RKO (cell line): ENCODE measurements at places on chromosomes 12 and 14.
A peak's percentile ranks its signal among the peaks of the same experiment; 100 is the strongest.

- DNase-seq = peak; percentile 79
These were observed 114.6 kb downstream of the PPFIA2 start for GRCh38 chr12:81644503-81644902.

GRCh38 chr14:89736881-89737280 lies 217.6 kb downstream of the EFCAB11 start:
- DNase-seq = no peak

DNA sequence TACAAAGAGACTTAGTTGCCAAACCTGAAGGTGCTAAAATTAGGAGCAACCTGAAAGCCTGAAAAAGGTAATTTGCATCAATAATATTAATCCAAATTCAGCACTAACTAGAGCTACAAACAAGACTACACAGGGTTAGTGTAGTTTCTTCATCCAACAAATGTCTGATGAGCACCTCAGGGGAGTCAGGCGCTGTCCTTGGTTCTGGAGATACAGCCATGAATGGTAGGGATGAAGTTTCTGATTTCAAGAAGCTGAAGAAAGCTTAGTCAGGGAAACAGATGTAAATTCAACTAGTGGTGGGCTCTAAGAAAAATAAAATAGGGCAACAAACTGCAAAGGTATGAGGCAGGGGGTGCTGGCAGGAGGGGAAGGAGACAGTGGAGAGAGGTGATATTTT lies 266.3 kb downstream of the GLT1D1 start:
- DNase-seq = peak; percentile 20

- no peak for DNase-seq
These were observed 55.5 kb downstream of the AVPR1A start for GRCh38 chr12:63095369-63095980.

GRCh38 chr12:132379996-132380395 lies 50.6 kb upstream of the GALNT9 start:
- DNase-seq = no peak

- DNase-seq = no peak
These were observed 12.5 kb downstream of the RTL1 start for GRCh38 chr14:100891051-100891450.

GRCh38 chr12:30902596-30902995 lies 24.0 kb upstream of the TSPAN11 start:
- no peak for DNase-seq

- DNase-seq = no peak
These were observed 1.4 kb upstream of the ACSM4 start for GRCh38 chr12:7302266-7302986.

- peak; percentile 32 for DNase-seq
These were observed 2.4 kb downstream of the SINHCAF start for GRCh38 chr12:31323391-31324115.

DNA sequence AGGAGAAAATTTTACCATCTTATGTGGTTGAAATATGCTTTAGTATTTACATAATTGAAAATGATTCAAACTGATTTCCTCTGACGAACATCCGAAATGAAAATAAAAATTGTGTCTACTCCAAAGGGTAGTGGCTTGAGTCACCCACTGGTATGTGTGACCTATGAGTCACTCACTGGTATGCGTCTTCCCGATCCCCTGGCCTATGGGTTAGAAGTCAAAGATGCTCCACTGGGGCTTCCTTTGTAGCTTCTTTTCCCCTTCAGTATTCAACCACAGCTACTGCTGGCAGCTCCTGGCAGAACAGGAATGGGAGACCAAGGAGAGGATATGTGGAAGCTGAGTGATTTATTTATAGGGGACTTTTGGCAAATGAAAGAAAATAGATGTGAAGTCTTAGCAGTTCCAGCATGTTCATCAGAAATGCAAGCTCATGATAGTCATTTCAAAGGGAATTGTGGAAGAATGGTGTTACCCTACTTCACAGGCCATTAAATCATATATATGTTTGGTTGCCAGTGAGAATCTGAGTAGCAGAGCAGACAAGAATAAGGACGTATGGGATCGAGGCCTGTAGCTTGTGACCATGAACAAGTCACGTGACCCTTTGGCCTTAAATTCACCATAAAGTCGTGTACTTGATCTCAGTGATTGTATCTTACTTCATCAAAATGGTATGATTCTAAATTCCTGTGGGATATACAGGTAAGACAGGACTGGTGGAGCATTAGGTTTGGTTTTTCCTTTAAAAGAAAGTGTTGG lies 108.3 kb downstream of the CRADD start:
- peak; percentile 98 for DNase-seq

- peak; percentile 78 for DNase-seq
These were observed 41.5 kb upstream of the NR2C1 start for GRCh38 chr12:95114766-95115405.

- peak; percentile 78 for DNase-seq
These were observed 11.4 kb upstream of the DNAL1 start for GRCh38 chr14:73633116-73634010.

DNA sequence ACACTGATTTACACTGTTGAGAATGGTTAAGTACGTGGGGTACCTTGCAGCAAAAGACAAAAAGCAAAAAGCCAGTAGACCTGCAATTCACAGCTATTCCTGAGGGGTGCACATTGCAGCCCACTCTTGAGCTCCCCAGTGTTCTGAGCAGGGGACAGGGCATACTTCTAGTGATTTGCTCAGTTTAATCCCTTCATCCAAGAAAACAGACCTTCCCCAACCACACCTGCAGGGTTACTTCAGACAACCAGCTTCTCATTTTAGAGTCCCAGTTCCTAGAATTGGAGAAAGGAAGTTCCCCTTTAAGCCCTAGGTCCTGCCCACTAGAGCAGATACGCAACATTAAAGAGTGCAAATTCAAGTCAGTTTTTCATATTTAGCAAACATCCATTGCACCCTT lies 3.6 kb upstream of the WSB2 start:
- DNase-seq = peak; percentile 47

GRCh38 chr12:92718483-92718990 lies 15.7 kb downstream of the PLEKHG7 start:
- DNase-seq = no peak

GRCh38 chr14:67944605-67945004 lies 125.0 kb downstream of the RAD51B start:
- DNase-seq = no peak

DNA sequence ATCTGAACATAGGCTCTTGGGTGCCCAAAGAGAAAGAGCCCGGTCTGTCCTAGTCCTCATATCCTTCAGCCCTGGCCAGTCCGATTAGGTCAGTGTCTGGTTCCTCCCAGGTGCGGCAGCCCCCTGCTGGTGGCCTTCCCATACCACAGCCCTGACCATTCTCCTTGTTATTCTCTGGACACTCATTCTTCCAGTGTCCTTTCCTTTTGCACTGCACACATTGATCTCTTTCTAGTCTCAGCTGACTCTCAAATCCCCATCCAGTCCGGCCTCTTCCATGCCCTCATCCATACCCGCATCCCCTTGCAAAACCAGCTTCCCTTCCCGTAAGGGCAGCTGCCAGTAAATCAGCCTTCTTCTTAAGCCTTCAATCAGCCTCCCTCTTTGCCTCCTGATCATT lies 1316.3 kb downstream of the TMEM121 start:
- DNase-seq = no peak

DNA sequence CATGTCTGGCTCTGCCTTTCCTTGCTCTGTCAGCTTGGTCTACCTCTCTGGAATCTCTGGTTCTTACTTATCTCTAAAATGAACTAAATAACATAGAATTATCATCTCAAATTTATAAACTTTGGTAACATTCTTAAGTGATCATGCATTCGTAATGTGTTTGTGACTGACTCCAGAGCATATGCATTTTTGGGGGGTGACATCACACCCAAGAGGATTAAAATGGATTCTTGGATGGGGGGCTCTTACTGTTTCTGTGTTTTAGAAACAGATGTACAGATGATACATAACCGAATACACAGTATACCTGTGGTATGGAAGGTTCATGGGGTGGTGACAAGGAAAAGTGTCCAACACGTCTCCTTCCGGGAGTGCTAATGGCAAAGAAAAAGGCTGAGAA lies 1162.1 kb downstream of the VRK1 start:
- no peak for DNase-seq

- DNase-seq = peak; percentile 27
These were observed 8.6 kb downstream of the PDE3A start for GRCh38 chr12:20376984-20377383.

- DNase-seq = no peak
These were observed 793.7 kb downstream of the RPS29 start for GRCh38 chr14:48792376-48793024.

GRCh38 chr12:104498211-104498801 lies 41.6 kb downstream of the CHST11 start:
- DNase-seq = no peak

- DNase-seq = no peak
These were observed 387.5 kb upstream of the TMPO start for GRCh38 chr12:98127854-98128253.

DNA sequence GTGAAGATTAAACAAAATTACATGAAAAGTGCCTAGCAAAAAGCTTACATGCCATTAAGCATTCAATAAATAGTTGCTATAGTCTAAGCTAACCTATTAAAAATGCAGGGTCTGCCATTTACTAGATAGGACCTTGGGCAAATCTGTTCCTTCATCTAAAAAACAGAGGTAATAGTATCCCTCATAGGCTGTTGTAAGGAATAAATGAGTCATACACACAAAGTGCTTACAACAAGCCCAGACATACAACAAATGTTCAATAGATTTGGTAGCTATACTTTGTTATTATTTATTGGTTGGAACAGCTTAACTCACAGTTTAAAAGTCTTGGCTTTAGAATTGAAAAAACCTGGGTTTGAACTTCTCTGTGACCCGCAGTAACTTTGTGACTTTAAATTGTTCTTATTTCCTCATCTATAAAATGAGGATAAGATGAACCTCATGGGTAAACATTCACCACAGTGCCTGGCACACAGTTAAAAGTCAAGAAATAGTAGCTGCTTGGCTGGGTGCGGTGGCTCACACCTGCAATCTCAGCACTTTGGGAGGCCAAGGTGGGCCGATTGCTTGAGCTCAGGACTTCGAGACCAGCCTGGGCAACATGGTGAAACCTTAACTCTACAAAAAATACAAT lies 24.7 kb downstream of the HEATR5A start:
- DNase-seq = no peak

DNA sequence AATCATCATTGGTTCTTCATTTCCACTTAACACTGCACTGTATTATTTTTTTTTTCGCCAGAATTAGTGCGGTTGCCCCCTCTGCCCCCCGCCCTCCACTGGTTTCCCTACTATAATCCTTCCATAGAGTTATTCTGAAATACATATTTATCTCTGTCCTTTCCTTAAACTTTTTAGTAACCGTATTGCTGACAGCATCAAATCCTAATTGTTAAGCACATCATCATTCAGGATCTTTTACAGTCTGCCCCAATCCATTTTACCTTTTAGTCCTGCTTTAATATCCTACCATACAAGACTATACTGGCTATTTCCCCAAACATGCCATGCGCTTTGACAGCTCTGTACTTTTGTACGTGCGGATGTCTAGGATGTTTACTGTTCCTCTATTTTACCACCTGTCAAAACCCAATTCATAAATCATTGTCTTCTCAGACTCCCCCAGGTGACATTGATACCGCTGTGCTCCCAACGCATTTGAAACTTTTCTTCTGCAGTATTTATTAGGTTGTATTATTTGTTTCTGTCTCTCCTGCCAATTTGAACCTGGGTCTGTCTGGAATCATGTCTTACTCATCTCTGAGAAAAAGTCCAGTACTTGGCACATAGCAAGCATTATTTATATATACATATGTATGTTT lies 1.0 kb downstream of the FGFR1OP2 start:
- DNase-seq = peak; percentile 48

DNA sequence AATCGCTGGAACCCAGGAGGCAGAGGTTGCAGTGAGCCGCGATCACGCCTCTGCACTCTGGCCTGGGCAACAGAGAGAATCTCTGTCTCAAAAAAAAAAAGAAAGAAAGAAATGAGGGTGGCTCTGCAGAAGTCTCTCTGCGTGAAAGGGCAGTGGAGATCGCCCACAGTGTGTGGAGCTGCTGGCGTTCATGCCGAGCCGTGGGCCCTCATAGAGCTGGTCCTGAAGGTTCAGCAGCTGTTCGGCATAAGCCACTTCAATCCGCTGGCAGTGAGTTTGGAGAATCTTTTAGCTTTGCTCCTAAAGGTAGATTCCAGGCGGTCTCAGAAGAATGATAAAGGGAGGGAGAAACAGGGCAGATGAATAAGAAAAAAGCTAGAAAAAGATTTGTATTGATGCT lies 36.7 kb upstream of the ATP2A2 start:
- no peak for DNase-seq
